ENCODE measurements at places on chromosomes 7 and 10.

DNA sequence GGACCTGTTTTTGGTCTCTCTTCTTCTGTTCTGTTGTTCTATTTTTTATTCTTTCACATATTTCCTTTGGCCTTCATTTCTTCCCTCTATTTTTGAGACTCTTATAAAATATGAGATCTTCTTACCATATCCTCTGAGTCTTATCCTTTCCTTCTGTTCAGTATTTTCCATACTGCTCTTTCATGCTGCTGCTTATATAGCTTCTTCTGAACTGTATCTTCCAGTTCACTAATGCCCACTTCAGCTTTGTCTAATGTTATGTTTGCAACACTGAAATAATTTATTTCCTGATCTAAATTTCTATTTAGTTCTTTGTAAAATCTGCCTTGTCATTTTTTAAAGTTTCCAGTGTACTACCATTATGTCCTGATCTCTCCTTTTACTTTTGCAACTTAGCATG lies 12.8 kb downstream of the TMEM168 start:
- no peaks in the 10 kb centered on the region for H3K27me3 ChIP-seq
- no peak overlapping the region for H3K4me3 ChIP-seq
- no peaks in the 10 kb centered on the region for H3K36me3 ChIP-seq
- H3K4me1 ChIP-seq = no peaks in the 10 kb centered on the region

DNA sequence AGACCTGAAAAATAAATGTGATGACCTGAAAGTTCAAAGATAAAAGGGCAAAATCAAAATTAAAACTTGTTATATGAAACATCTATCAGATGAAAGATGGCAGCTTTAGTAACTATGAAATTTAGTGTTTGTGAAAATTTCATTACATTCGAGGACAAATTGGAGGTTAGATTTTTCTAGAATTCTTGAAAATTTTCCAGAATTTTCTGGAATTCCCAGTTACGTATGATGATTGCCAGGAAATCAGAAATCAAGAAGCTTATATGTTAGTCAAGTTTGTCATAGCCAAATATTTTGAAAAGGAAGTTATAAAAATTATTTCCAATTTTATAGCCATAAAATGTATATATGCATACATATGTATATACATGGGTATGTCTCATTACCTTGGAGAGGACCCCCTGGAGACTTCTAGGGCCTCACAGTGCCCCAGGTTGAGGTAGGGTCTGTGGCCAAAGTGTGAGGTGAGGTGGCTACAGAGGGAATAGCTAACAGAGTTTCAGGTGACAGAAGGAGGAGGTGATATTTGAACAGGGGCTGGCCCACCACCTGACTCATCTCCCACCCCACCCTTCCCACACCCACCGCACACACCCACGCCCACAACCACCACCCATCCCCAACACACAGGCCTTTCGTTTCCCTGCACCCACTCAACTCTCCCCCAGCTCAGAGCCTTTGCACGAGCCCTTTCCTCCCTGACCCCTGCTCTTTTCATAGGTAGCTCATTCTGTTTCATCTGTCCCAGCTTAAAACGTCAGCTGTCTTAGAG lies 21.5 kb downstream of the C10orf105 start:
- DNase-seq = no peak
- no peaks in the 10 kb centered on the region for H3K27me3 ChIP-seq

DNA sequence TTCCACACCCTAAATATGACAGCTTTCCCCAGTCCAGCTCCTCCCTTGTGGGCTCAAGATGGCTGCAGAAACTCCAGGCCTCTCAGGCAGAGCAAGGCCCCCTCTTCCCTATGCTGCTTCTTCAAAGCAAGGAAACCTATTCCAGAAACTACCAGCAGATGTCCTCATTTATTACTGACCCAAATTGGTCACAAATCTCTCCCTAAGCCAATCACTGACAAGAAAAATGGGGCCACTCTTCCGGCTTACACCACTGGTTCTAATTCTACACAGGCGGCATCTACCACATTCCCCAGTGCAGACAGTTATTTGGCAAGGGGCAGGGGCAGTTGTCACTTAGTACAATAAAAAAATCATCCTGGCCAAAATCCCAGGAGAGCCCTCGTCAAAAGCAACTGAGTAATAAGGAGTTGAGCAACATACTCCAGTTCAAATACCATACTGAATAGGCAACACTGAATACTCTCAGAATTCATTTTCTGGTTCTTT lies 150.4 kb downstream of the SFMBT2 start:
- no peaks in the 10 kb centered on the region for H3K4me1 ChIP-seq
- H3K4me3 ChIP-seq = no peak overlapping the region
- H3K36me3 ChIP-seq = no peaks in the 10 kb centered on the region
- no peak overlapping the region for H3K27ac ChIP-seq

GRCh38 chr7:46569133-46569465 lies 648.0 kb upstream of the IGFBP3 start:
- H3K27me3 ChIP-seq = no peaks in the 10 kb centered on the region
- H3K4me1 ChIP-seq = no peaks in the 10 kb centered on the region
- H3K4me3 ChIP-seq = no peak overlapping the region

DNA sequence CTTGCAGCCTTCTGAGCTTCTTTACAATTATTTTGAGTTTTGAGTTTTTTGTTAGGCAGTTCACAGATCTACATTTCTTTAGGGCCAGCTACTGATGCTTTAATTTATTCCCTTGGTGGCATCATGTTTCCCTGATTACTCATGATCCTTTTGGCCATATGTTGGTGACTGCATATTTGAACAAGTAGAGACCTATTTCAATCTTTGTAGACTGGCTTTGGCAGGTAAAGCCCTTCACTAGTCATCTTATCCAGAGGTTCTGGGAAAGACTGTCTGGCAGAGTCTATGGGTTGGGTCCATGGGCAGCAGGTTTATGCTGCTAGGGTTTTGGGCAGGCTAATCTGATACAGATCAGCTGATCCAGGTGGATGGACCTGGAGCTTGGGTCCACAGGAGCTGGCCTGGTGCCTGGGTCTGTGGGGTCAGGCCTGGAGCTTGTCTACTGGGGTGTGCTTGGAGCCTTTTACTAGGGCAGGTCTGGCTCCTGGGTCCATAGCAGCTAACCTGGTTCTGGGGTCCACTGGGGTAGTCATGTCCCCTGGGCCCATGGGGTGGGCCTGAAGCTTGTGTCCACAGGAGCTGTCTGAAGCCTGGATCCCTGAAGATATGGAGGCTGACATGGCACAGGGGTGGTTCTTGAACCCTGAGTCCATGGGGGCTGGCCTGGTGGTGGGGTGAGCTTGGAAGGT lies 72.7 kb downstream of the GPR85 start:
- H3K27me3 ChIP-seq = no peaks in the 10 kb centered on the region
- no peak overlapping the region for H3K27ac ChIP-seq
- no peak for DNase-seq
- H3K36me3 ChIP-seq = no peaks in the 10 kb centered on the region
- H3K4me3 ChIP-seq = no peak overlapping the region

- no peak overlapping the region for H3K4me3 ChIP-seq
- H3K36me3 ChIP-seq = no peaks in the 10 kb centered on the region
- H3K27me3 ChIP-seq = no peaks in the 10 kb centered on the region
- no peak for DNase-seq
- H3K27ac ChIP-seq = no peak overlapping the region
- no peaks in the 10 kb centered on the region for H3K4me1 ChIP-seq
Measured at GRCh38 chr10:62885684-62886461, 69.7 kb upstream of the EGR2 start.

DNA sequence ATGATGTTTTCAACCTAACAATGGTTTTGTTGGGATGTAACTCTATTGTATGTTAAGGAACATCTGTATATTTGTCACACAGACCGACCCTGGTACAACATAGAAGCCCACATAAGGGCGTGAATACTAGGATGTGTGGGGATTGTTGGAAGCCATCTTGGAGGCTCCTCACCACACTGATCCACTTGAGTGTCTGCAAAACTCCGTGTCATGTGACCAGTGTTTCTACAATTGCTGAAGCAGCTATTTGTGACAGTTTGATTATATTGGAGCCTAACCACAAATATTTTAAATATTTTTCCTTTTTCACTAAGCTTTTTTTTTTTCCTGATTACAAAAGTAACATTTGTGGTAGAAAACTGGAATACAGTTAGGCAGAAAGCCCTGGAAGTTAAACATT lies 27.9 kb downstream of the RALA start:
- no peaks in the 10 kb centered on the region for H3K4me1 ChIP-seq
- H3K4me3 ChIP-seq = no peak overlapping the region
- H3K36me3 ChIP-seq = no peaks in the 10 kb centered on the region
- no peak overlapping the region for H3K27ac ChIP-seq
- no peak for DNase-seq
- H3K27me3 ChIP-seq = no peaks in the 10 kb centered on the region
